ENCODE measurements at places on chromosomes 3 and 15. TPM values are rescaled to one million over a fixed set of nuclear protein-coding genes. Genes with fewer than 3 reads are reported as not detected.

DNA sequence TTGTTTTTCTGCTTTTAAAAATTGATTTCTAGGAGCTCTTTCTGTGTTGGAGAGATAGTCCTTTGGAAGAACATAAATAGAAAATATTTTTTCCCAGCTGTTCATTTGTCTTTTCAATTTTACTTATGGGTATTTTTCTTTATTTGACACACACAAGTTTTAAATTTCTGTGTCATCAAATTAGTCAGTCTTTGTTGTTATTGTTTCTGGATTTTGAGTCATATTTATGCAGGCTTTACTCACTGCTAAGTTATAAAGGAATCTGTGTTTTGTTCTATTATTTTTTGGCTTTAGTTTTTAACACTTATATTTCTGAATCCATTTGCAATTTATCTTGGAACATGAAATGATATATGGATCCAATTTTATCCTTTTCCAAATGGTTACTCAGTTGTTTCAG lies 5.9 kb upstream of the GHSR start:
- no peak for DNase-seq

GRCh38 chr15:64478863-64479262 lies 18.5 kb downstream of the ZNF609 start:
- DNase-seq = no peak

GRCh38 chr3:10283638-10284037 lies 9.1 kb downstream of the GHRL start:
- no peak for DNase-seq

DNA sequence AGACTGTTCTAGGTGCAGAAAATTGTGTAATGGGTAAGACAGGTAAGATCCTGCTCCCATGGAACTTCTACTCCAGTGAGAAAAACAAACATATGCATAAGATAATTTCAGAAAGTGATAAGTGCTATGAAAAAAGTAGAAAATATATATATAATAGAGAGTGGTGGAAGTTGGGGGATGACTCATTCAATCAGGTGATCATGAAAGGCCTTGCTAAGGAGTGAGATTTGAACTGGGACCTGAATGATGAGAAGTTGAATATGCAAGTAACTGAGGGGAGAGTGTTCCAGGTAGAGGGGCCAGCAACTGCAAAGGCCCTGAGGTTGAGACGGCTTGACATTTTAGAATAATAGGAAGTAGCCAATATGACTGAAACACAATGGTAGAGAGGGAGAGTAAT lies 92.3 kb upstream of the TNIK start:
- DNase-seq = no peak

Gene CDHR4
- total RNA-seq = not detected

Gene DIPK2A
- 104 TPM for total RNA-seq

Data from urinary bladder (tissue), 4 donors.